ENCODE measurements at places on chromosomes 1 and 21.

DNA sequence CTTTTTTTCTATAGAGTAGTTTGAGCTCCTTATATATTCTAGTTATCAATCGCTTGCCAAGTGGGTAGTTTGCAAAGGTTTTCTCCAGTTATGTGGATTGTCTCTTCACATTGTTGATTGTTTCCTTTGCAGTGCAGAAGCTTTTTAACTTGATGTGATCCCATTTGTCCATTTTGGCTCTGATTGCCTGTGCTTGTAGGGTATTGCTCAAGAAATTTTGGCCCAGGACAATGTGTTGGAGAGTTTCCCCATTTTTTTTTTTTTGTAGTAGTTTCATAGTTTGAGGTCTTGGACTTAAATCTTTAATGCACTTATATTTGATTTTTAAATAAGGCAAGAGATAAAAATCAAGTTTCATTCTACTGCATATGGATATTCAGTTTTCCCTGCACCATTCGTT is 774.8 kb upstream of the ADAMTS5 start:
- no peak for DNase-seq

GRCh38 chr1:58573705-58574591 is 3.1 kb downstream of the TACSTD2 start:
- no peak for DNase-seq

GRCh38 chr1:154403261-154403943 is 1.7 kb upstream of the IL6R start:
- no peak for DNase-seq

GRCh38 chr1:5973771-5974170 is 18.5 kb downstream of the NPHP4 start:
- DNase-seq = no peak

- no peak for DNase-seq
Measured at GRCh38 chr1:4394366-4394765, 260.0 kb upstream of the AJAP1 start.

DNA sequence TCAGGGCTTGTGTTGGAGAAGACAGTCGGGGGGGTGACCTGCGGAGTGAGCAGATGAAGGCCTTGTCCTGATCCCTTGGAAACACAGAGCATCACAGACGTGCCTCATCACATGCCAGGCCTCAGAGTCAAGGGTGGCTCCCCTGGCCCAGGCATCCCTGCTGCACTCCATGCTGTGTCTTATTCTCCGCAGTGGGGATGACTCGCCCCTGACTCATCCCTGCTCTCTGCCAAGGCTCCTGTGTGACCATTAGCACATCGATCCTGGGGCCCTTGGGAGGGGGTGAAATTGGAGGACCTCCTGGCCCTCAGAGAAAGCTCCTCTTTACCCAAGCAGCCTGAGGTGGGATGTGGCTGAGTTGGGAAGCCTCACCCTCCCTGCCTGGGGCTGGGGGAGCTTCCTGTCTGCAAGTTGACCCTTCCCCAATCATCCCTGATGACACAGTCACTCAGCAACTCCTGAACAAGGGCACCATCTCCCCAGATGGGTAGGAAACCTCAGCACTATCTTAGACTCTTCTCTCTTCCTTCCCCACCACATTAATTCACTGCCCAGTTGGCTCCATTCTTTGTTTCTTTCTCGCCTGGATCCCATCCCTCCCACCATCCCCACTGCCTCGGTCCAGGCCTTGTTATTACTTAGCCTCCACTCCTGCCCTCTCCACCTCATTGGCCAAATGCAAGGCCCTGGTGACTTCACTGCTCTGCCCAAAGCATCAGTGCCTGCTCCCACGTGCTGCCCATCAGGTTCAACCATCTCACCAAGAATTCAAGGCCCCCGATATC is 74.6 kb downstream of the CAMK2N1 start:
- no peak for DNase-seq

DNA sequence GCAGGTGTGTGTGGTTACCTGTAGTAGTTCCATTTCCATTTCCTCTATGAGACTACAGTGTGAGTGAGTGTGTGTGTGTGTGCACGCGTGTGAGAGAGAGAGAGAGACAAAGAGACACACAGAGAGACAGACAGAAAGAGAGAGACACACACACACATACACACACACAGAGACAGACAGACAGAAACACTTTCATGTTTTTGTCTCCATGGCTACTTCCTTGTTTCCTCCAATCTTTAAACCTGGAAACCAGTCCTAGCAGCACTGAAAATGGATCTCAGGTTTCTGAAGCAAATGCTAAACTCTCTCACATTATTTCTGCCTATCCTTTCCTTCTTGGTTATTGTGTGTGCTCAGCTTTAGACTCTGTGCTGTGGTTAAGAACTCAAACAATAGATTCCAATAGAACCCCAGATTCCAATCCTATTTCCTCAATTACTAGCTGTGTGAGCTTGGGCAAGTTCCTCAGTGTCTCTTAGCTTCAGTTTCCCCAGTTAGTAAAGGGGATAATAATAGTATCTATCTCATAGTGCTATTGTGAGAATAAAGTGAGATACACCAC is 22.4 kb upstream of the ABCD3 start:
- no peak for DNase-seq

DNA sequence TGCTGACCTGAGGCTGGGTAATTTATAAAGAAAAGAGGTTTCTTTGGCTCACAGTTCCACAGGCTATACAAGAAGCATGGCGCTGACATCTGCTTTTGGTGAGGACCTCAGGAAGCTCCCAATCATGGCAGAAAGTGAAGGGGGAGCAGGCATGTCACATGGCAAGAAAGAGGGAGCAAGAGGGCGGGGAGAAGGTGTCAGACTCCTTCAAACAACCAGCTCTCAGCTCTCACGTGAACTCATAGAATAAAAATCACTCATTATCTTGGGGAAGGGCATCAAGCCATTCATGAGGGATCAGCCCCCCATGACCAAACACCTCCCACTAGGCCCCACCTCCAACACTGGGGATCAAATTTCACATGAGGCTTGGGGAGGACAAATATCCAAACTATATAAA is 266.8 kb downstream of the RHOU start:
- no peak for DNase-seq

DNA sequence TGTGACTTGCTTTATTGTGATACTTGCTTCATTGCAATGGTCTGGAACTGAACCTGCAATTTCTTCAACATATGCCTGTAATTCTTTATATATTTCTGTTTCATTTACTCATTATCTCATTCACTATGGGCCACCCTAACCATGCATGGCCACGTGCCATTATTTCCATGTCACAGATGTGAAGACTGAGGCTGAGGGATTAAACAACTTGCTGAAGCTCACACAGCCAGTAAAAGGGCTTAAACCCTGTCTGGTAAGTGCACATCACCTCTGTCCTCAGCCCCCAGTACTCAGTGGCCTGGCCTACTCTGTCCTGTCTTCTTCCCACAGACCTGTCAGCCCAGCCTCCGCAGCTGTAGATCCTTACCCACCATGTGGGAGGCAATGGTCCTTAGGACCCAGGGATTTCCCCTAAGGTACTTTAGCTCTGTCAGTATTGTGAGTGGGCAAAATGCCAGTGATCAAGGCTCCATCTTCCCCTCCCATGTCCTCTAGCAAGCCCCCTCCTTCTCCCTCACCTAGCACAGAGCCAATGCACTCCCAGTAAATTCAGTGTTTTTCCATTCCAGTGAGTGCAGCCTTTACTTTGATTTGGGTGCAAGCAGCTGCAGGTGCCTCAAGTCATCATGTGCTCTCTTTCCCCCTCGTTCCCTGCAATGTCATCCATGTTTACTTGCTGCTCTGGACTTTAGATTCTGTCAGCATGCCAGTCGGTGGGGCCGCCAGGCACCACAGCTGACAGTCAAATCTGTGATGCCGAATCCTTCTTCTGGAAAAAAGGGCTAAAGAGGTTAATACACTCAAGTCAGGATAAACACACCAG is 228.2 kb upstream of the PROX1 start:
- no peak for DNase-seq

DNA sequence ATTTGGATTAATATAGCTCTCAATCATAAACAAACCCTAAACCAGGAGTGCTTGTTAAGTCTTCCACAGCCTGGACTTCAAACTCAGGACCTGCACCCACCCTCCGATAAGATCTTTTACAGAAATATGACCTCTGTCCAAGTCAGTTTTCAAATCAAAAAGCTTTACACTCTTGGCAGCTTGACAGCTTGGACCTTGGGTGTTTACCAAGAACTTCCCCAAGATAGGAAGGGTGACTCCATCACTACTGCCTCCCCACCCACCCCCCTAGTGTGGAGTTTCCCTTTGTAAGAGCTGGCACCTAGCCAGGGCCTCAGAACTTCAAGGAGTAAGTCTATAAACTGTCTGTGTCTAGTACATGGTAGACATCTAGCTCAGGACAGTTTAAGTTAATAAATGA is 9.6 kb downstream of the BCAR3 start:
- no peak for DNase-seq

- DNase-seq = no peak
Measured at GRCh38 chr1:187038784-187039183, 210.0 kb downstream of the PLA2G4A start.

DNA sequence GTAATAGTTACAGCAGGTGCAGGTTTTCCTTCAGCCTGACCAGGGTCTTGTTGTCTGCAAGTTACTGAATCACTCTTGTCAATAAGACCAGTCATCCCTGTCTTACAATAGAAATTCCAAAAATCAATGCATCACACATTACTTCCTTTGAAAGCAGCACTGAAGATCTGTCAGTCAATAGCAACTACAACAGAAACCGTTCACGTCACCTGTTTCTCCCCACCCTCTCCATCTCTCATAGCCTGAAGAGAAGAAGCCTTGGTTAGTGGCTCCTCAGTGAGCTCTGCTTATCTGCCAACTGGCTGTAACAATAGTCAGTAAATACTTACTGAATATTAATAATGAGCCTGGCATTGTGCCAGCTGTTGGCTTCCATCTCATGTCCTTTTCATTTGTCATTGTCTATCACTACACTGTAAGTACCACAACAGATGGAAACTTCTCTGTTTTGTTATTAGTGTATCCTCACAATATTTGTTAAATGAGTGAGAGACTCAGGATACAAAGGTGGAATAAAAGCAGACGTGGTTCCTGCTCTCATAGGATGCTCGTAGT is 195.2 kb downstream of the S1PR1 start:
- no peak for DNase-seq

- no peak for DNase-seq
Measured at GRCh38 chr1:79539001-79539400, 532.5 kb upstream of the ADGRL4 start.

DNA sequence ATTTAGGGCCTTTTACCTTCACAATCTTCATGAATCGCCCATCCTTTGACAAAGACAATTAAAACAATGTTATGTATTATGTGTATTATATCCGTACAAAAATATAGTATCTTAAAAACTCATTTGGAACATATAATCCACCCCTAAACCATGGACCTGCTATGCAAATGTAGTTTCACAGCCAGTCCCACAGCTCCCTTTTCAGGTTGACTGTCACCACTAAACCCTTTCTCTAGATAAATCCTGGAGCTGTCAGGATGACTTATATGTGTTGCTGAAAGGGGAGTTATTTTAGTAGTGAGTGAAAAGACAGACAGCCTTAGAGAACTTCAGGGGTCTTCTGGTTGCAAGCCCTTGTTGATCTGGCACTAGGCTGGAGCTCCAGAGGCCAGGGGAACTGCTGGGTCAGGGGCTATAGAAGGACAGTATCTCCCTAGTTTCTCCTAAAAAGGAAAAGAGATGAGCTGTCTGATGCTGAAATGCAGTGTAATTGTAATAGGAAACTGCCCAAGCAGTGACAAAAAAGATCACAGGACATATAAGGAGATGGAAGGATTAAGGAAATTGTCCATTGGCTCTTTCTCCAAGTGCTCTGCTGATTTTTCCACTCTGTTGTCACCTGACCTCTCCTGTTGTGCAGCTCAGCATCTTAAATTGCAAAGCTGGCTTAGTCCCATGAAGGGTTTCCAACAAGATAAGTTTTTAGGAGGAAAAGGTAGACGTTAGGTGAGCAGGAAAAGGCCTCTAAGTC is 127.7 kb downstream of the S1PR1 start:
- DNase-seq = no peak

All from stimulated activated CD8-positive, alpha-beta memory T cell treated with anti-CD3 and anti-CD28 coated beads, Interleukin-4, amount 100 ng/mL, for 1 hour (primary cell).